ENCODE measurements at places on chromosomes 2 and 18.

DNA sequence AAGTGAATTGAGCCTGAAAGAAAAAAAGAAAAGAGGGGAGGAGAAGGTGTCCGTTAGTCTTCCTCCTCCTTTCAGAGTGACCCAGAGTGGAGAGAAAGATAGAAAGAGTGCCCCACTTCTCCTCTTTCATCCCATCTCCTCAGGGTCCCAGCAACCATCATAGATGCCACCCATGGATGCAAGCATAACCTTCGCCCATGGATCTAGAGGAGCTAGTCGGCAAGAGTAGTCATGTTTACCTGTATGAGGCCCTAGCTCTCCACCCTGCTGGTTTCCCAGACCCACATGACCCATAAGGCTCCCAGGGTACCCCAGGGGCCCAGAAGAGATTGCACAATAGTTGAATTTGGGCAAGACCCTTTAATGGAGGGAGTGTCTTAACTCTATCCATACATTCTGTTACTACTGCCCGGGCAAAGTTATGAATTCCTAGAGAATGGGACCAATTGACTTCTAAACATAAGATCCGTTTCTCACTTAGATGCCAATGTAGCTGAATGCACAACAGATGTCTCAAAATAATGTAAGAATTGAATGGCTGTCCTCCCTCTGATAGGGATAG lies 56.1 kb upstream of the CDCA7 start:
- no peak for DNase-seq

DNA sequence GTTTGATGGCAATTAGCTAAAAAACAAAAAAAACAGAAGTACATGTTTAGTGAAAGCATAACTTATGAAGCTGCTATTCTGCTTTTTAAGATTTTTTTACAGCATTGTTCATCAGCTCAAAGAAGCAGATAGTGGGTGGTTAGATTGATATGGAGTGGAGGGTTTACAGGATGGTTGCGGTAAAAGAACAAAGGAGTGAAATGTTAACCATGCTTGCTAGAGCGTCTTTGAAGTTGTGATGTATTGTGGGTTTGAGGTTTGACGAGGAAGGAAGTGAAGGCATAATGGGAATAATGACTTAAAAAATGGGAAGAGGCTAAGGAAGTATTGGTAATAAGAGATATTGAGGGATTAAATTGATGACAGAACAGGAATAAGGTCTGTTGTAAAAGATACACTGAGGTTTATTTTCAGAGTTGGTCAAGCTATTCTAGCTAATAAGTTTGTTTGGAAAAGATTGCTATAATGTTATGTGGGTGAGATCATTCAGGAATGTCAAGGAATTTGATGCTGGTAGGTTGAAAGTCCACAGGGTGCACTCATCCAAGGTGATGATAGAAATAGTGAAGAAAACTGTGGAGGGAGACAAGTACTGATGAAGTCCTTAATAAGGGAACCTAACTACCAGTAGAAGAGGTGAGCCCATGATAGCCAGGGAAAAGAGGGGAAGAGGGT lies 14.6 kb downstream of the SPOPL start:
- DNase-seq = peak; percentile 26

GRCh38 chr2:106339609-106340008 lies 128.6 kb downstream of the RGPD3 start:
- DNase-seq = no peak

GRCh38 chr18:63099848-63100629 lies 219.5 kb downstream of the BCL2 start:
- no peak for DNase-seq

DNA sequence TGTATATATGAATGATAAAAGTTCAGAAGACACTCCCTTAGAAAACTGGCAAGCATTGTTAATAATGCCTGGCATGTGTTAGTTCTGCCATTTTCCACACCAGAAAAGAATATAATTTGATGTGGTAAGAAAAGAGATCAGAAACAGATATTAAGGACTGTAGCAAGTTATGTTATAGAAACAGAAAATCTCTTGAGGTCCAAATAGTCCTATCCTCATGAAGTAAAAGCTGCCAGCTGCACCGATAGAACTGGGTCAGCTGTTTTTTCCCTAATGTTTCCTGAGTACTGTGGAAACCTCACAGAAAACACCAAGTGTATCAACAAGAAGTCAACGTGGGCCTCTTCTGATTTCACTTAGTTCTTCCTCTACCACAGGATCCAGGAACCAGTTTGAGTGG lies 56.9 kb upstream of the SDC1 start:
- no peak for DNase-seq

DNA sequence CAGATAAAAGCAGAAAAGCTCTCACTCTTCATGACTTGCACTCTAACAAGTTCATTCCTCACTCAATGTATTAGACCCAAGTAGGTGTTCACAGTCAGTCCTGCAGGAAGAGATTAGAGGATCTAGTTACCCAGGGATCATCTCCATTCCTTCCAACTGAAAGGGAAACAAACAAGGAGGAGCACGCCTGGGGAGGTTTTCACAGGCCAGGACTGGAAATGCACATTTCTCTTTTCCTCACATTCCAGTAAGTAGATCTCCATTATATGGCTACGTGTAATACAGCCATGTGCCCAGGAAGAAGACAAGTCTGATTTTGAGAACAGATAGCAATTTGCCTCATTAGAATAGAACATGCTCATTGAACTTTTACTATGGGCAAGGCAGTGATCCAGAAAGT lies 1132.2 kb upstream of the FAM98A start:
- DNase-seq = no peak

DNA sequence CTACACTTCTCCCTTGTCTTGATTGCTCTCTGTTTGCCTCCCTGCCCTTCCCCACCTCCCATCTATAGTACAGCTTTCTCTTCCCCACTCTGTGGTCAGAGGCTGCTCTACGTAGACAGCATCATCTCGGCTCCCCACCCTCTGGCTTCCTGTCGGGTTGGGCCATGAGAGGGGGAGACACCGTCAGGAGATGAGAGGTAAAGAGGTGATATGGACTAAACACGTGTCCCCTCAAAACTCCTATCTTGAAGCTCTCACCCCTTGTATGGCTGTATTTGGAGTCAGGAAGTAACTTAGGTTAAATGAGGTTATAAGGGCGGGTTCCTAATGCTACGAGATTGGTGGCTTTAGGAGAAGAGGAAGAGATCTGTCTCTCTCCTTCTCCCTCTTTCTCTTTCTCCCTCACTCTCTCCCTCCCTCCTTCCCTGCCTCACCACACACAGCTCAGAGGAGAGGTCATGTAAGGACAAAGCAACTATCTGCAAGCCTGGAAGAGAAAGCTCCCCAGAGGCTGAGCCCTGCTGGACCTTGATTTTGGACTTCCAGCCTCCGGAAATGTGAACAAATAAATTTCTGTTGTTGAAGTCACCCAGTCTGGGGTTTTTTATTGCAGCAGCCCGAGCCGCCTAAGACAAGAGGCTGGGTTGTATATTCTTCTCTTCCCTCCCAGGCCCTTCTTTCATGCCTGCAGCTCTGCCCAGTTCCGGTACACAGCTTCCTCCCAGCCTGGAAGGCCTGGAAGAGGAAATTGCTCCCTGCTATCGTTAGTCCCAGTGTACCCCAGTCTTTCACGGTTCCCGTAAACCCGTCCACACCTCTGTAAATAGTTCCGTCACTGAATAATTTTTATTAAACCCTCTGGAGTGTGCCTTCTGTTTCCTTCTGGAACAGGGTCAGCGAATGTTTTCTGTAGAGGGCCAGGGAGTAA lies 138.0 kb downstream of the AKAIN1 start:
- no peak for DNase-seq

GRCh38 chr2:238719641-238720040 lies 128.2 kb upstream of the TWIST2 start:
- DNase-seq = no peak

DNA sequence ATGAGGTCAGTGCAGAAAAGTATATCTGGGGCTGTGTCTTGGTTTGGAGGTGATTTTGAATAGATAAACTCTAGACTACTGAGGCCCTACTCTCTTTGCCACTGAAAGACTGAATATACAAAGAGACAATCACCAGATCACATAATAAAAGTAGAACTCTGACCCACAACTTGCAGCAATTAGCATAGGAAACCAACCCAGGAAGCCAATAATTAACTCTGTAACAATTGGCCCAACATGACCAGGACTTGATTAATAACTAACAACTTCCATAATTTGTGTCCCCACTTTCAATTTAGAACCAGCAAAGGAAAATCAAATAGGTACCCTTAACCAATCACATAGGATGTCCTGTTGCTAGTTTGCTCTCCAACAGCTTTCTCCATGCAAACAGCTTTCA lies 1104.9 kb upstream of the CELF4 start:
- DNase-seq = no peak

GRCh38 chr2:42128721-42129486 lies 40.2 kb upstream of the EML4 start:
- peak; percentile 35 for DNase-seq

DNA sequence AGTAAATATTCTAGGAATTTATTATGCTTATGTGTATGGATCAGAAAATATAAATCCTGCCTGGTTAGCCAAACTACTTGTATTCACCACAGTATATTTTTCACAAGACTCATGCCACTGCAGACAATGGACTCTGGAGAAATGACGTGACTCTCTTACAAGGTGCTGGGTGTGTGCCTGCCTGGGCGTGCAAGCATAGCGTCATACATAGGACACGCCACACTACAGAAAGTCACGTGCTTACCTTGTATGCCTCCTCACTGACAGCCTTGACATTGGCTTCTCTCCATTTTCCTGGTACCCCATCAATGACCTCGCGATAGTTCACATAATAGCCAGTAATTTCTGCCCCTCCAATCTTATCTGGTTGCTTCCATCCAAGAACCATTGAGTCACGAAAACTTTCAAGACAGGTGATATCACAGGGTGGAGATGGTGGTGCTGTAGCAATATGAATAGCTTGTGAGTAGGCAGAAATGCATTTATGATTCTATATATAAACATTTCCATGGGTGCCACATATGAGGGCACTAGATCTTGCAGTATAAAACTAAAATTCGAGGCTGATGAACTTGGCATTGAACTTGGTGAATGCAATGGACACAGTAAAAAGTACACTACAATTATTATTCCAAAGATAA lies 93.2 kb downstream of the MYOM1 start:
- DNase-seq = no peak

- peak; percentile 19 for DNase-seq
Observed at GRCh38 chr2:205936446-205936845, 149.5 kb downstream of the INO80D start.

- DNase-seq = no peak
Observed at GRCh38 chr2:164847291-164847690, 5.7 kb upstream of the COBLL1 start.

- no peak for DNase-seq
Observed at GRCh38 chr2:140759426-140760156, 1371.2 kb downstream of the LRP1B start.

DNA sequence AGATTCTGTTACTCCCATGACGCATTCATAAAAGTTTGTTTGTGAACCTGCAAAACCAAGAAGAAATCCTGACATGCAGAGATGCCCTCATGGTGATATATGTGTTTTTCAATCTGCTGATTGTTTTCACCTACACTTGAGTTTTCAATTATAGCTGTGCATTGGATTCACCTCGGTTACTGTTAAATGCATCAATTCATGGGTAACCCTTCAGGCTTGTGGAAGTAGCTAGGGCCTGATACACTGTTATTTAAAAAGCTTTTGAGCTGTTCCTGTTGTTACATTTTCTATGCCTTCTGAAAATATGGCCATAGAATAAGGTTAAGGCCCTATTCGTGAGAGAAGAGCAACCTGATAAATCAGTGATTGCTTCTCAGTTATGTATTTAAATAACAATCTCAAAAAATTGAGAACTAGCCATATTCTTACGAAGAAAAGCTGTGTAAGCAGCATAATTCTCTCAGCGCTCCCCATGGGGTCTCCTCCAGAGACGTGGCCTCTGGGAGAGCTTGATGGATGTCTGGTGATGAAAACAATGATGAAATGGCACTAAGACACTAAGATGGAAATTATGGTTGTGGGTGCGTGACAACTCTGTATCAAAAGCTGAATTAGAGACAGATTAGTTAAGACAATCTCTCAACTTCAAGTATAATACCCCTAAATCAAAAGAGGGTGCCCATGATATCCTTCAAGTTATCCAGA lies 60.5 kb downstream of the RIT2 start:
- DNase-seq = no peak

GRCh38 chr2:46335391-46336282 lies 38.4 kb downstream of the EPAS1 start:
- DNase-seq = peak; percentile 44

DNA sequence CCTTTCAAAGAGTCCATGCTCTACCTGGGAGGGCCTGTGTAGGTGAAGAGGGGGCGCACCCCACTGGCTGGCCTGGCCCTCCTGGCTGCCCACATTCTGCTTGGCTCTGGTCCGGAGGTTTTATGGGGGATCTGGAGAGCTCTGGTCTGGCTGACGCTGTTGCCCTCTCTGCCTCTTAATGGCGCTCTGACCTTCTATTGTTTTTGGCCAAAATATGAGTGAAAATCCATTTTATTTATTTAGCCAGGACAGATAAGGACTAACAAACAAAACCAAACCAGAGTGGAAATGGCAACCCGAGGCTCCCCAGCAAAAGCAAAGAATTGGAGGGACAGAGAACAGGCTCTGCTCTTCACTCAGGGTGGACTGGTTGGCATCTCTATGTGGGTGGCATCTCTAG lies 45.7 kb downstream of the PRKCE start:
- DNase-seq = no peak

DNA sequence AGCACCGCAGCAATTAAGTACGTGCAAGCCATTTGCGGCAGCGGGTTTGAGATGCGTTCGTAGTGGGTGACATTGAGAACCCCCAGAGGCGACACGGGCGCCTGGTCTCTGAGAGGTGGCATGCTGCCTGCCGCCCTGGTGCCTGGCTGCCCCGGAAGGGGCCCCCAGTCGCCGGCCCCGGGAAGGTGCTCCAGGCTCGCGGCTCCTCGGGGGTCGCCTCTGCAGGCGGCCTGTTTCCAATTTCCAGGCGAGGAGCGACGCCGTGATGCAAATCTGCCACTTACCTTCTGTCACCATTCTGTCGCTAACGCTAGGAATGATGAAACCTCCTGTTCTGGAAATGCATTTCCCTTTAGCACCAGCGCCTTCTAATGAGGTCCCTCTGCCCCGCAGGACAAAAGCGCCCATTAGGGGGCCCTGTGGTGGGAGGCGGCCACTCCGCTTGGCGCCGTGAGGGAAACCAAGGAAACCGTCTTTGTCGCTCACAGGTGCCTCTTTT lies 13.0 kb downstream of the KIF5C start:
- no peak for DNase-seq

DNA sequence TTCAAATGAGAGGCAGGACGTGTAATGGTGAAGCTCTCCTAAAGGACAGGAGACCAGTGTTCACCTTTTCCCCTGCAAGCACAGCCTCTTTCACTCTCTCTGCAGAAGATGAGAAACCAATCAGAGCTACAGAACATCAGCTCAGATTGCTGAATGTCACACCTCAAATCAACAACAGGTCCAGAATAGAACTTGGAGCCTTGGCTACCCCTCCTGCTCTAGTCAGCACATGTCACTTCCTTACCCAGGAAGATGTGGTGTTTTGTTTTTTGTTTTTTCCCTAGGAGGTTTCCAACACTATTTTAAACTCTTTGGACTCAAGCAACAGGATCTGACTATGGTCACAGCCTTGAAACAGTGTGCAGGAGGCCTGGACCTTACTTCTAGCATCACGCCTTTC lies 41.3 kb upstream of the PCBP1 start:
- DNase-seq = no peak

GRCh38 chr2:218849721-218850120 lies 9.9 kb upstream of the WNT6 start:
- DNase-seq = no peak

- no peak for DNase-seq
Observed at GRCh38 chr2:12261986-12262680, 454.6 kb upstream of the TRIB2 start.

All from AG08396 (cell line).